ENCODE measurements at places on chromosomes 12 and 14.

GRCh38 chr14:92362781-92363235, 39.8 kb downstream of the SLC24A4 start:
- no peaks in the 10 kb centered on the region for H3K4me1 ChIP-seq
- no peak for DNase-seq
- H3K27ac ChIP-seq: no peak overlapping the region

- H3K27ac ChIP-seq: peak overlapping the region; percentile 99
- no peak for DNase-seq
- H3K36me3 ChIP-seq: no peaks in the 10 kb centered on the region
- no peaks in the 10 kb centered on the region for H3K27me3 ChIP-seq
Measured at GRCh38 chr12:48106681-48107613, 1.1 kb upstream of the SENP1 start.

GRCh38 chr14:50941151-50941550, 3.1 kb downstream of the PYGL start:
- DNase-seq: no peak
- H3K4me1 ChIP-seq: no peaks in the 10 kb centered on the region
- H3K27ac ChIP-seq: no peak overlapping the region
- H3K36me3 ChIP-seq: no peaks in the 10 kb centered on the region

DNA sequence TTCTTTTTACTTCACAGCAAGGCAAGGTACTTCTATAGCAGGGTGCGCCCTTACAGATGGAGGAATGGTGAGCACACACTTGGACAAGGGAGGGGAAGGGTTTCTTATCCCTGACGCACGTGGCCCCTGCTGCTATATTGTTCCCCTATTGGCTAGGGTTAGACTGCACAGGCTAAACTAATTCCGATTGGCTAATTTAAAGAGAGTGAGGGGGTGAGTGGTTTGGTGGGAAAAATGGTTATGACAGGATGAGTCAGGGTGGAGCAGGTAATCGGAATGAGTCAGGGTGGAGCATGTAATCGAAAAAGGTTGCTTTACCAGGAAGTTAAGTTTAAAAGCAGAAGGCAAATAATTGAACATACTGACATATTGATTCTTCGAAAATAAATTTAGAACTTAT, 23.7 kb upstream of the RAB21 start:
- no peak overlapping the region for H3K4me3 ChIP-seq
- no peaks in the 10 kb centered on the region for H3K36me3 ChIP-seq
- no peaks in the 10 kb centered on the region for H3K4me1 ChIP-seq
- H3K27me3 ChIP-seq: no peaks in the 10 kb centered on the region
- H3K27ac ChIP-seq: no peak overlapping the region
